ENCODE measurements at places on chromosomes 11 and 22.
A peak's percentile ranks its signal among the peaks of the same experiment; 100 is the strongest.

DNA sequence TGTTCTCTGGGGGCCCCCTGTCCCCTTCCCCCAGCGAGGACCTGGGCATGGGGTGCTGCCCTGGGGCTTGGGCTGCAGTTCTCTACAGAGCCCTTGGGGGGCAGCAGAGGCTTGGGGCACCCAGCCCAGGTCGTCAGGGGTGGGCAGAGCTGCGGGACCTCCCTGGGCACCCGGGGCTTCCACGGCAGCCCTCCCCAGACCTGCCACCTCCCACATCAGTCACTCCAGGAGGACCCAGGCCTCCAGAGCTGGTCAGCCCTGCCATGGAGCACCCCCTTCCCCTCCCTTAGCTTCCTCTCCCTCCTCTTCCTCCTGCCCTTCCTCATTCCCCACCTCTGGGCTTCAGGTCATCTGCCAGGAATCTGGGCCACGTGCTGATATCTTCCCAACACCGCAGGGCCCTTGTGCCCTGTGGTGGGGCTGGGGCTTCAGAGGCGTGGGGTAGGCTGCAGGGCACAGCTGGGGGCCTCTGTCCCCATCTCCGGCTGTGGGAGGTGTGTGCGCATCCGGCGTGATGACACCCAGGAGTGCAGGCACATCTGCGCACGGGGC lies 5.8 kb downstream of the TSPAN4 start:
- DNase-seq = peak; percentile 47

- no peak for DNase-seq
Measured at GRCh38 chr11:123371506-123372297, 58.4 kb upstream of the GRAMD1B start.

- no peak for DNase-seq
Measured at GRCh38 chr11:118834427-118835028, 43.6 kb upstream of the DDX6 start.

DNA sequence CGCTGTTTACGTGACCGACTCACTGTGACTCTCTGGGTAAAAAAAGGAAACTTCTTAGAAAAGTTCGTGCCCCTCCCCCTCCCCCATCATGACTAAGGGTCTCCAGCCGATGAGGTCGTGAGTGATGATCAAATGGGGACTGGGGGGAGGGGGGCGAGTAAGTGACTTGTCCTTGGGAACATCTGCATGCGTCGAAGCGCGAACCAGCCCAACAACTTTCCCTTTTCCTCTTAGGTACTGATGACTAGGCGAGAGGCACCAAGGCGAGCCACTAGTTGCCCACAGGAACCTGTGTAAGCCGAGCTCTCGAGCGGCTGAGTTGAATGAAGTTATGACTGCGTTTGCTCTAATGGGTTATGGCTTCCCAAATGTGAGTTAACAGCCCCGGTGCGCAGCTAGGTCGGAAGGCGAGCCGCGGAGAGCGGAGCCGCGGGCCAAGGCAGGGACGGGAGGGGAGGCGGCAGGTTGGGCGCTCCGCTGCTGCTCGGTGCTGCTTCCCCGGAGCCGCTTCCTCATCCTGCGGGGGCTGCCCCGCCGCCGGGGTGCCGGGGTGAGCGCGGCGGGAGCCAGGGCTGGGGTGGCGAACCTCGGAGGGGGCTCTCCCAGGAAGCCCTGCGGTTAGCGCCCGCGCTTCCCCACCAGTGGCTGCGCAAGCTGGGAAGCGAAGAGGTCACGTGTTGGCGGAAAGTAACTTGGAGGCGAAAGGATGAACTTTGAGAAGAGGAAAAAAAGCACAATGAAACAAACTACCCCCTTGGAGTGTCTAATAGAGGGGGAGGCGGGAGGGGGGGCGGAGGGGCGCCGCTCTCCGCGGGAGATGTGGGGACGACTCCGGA lies 22.1 kb upstream of the BDNF start:
- DNase-seq = no peak

DNA sequence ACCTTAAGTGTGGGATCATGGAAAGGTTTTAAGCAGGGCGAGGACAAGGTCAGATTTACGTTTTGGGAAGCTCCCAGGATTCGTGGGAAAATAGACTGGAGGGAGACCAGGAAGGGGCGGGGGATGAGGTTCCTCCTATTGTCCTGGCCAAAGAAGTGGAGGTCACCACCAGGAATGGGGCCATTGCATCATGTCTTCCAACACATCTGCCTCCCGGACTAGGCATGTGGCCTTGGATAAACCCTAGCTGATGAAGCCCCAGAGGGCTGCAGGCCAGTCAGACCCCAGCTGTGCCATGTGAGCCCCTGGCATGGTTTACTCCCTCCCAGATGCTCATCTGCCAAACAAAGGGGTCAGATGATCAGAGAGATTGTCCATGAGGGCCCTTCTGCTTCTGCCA lies 11.5 kb upstream of the YWHAH start:
- DNase-seq = no peak

DNA sequence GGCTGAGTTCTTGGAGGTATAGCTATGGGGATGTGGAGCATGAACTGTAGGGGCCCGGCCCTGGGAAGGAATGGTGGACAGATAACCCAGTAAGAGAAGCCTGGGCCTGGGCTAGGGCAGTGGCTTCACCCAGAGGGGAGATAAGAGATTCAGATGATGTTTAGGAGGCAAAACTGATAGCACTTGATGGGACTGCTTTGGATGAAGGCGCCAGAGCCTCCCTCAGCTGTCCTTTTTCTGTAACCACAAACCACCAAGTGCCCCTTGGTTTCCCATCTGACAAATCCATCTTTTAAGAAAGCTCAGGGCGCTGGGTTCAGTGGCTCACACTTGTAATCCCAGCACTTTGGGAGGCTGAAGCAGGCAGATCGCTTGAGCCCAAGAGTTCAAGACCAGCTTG lies 23.4 kb downstream of the RELT start:
- no peak for DNase-seq

DNA sequence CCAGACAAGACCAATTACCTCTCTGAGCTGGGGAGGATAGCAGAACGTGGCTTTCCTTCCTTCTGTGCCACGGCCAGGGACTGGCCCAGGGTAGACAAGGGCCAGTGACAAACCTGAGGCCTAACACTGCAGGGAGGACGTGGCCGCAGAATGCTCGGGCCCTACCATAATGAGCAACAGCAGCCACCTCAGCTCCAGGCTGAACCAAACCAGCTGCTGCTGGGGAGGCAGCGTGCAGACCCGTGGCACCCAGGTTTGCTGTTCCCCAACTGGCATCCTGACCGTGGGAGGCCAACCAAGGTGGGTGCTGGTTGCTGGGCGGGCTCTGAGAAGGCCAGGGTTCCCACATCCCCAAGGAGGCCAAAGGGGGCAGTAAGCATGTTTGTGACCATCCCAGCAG lies 83.0 kb downstream of the MORC2 start:
- DNase-seq = no peak

DNA sequence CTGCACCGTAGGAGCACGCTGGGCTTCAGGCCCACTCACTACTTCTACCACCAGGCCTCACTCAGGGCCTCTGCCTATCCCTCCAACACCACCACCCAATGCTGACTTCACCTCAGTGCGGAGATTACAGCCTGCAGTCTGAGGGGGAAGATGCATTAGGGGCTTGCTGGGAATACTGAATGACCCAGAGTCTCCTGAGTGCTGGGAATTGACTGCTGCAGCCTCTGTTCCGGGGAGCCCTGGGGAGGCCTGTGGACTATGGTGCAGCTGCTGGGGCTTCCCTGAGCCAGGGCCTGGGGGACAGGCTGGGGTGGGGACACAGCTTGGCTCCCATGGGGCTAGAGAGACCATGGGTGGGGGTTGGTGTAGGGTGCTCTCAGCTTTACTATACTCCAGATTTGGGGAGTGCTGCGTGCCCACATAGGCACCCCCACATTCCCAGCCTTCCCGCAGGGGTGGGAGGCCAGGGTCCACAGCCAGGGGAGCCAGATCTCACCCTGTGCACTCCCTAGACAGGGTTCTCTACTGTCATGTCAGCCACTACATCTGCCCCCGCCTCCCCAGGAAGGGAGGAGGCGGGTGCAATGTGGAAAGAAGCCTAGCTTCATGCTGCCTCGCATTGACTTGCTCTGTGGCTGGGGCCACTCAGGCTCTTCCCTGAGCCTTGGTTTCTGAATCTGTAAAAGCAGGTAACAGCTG lies 44.4 kb downstream of the GDPD5 start:
- DNase-seq = no peak

- no peak for DNase-seq
Measured at GRCh38 chr22:49362211-49362839, 465.3 kb downstream of the BRD1 start.

DNA sequence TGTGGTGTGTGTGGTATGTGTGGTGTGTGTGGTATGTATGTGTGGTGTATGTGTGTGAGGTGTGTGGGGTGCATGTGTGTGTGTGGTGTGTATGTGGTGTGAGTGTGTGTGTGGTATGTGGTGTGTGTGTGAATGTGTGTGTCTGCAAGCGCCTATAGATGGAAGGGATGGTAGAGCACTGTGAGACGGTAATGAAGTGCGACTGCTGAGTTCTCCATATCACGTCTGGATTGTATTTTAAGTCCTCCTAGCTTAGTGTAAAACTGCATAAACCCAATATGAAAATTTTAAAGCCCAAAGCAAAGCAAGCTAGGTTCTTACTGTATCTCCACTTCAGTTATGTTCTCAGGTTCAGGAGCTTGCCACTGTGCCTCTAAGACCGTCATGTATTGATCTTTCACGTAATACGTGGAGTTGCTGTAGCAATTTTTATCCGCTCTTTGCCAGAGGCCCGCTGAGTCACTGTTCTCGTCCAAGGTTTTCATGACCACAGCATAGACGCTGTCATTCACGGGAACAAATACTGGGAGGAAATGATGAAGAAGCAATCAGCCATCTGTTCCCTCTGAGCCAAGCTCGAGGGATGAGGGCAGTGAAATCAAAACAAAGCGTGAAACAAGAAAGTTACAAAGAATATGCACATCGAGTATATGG lies 5.5 kb downstream of the PLET1 start:
- DNase-seq = no peak

GRCh38 chr11:62574363-62575071 lies 826 bp upstream of the EEF1G start:
- DNase-seq = no peak

GRCh38 chr22:30665786-30666185 lies 1.9 kb downstream of the DUSP18 start:
- DNase-seq = no peak

DNA sequence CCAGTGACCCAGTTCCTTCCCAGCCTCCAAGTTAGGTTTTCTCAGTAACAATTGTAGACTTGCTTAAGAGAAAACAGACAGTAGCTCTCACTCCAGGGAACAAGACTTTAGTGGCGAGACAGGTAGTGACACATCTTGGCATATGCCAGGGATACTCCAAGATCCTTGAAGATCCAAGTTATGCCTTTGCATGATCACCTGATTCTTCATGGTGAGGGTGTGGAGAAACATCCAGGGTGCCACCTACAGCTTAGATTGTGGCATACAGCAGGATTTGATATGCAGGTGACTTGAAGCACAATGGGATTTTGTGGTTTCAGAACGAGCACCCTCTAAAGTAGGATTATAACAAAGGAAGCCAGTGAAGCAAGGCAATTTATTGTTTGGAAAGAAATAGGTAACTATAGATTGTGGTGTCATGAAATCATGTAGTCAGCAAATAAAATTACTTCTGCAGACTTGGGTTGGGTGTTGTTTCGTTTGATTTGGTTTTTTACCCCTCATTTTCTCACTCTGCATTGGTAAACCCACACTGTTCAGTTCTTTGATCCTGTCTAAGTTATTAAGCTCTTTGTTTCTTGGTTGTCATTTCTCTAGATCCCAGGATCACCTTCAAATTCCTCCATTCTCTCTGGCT lies 9.2 kb downstream of the POU2AF3 start:
- DNase-seq = no peak

DNA sequence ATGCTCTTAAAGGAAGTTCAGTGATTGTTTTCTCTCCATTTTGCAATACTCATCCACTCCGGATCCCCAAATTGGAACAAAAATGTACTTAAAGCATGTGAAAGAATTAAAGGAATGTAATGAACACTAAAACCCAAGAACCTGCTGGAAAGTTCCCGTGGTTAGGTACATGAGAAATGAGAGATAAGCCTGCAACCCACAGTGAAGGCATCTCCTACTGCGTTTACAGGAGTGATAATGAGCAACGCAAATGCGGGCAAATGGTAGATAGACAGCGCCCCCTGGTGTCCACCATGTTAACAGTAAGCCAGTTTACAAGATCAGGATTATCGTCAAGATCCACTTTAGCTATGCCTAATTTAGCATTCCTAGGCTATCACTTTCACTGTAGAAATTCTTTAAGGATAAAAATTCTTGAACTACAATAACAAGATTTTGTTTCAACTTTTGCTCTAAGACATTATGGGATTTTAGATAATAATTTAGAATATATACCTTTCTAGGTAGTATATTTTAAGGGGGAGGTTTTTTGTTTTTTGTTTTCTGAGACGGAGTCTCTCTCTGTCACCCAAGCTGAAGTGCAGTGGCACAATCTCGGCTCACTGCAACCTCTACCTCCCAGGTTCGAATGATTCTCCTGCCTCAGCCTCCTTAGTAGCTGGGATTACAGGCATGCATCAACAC lies 29.9 kb downstream of the ALG9 start:
- DNase-seq = peak; percentile 77

- no peak for DNase-seq
Measured at GRCh38 chr22:44702479-44703198, 635 bp downstream of the PRR5 start.

DNA sequence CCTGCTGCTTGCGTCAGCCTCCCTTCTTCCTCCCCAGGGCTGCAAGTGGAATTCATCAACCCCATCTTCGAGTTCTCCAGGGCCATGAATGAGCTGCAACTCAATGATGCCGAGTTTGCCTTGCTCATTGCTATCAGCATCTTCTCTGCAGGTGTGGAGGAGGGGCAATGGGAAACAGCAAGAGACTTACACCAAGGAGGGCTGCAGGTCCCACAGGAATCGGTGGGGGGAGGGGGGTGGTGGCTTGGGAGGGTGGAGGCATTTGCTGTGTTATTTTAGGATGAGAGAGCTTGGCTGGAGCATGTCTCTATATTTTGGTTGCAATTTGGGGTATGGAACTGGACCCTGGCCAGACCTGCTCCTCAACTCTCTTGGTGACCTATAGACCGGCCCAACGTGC lies 2.1 kb upstream of the MADD start:
- no peak for DNase-seq

DNA sequence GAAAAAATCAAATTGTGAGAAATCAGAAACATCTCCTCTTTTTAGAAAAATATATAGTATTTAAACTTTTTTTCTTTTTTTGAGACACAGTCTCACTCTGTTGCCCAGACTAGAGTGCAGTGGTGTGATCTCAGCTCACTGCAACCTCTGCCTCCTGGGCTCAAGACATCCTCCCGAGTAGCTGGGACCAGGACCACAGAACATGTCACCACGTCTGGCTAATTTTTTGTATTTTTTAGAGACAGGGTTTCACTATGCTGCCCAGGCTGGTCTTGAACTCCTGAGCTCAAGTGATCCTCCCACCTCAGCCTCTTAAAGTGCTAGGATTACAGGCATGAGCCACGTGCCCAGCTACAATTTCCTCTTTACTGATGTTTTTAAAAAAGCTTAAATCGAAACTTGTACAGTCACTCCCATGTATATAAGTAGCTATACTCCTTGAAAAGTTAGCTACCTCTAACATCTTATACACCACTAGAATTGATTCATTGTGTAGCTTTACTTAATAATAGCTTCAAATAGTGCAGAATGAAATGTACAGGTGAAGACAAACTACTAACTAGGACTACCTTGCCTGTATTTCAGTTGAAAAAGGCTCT lies 10.3 kb downstream of the EIF4G2 start:
- no peak for DNase-seq

GRCh38 chr11:113287801-113288200 lies 26.6 kb upstream of the TTC12 start:
- DNase-seq = no peak

All from activated T-helper 1 cell treated with anti-CD3 and anti-CD28 coated beads, Interleukin-2, amount 50 U/mL, for 16 hours (primary cell).